ENCODE measurements at places on chromosomes 4 and X.
A peak's percentile ranks its signal among the peaks of the same experiment; 100 is the strongest.

GRCh38 chr4:159051245-159052071 lies 51.4 kb upstream of the RAPGEF2 start:
- DNase-seq = no peak

GRCh38 chr4:130485371-130485770 lies 1389.4 kb downstream of the C4orf33 start:
- no peak for DNase-seq

GRCh38 chrX:38560776-38561125 lies 591 bp upstream of the TSPAN7 start:
- no peak for DNase-seq

- DNase-seq = peak; percentile 89
These were observed 184.4 kb downstream of the TENM3 start for GRCh38 chr4:182427554-182427953.

GRCh38 chr4:25929298-25929686 lies 15.3 kb downstream of the SMIM20 start:
- DNase-seq = no peak

DNA sequence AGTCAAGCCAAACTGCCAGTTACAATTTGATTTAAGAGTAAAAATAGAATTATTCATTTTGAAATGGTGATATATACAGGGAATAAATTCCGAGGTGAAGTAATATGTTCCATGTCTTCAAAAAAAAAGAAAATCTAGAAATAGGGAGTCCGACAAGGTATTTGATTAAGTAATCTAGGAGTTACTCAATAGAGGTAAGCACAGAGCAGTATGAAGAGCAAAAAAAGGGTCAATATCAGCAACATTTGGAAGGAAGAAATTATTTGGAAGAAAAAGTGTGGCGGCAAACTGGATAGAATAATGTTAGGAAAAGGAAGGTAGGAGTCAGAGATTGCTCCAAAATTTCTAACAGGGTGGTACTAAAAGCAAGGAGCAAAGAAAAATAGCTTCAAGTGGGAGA lies 113.7 kb upstream of the BMP3 start:
- no peak for DNase-seq

DNA sequence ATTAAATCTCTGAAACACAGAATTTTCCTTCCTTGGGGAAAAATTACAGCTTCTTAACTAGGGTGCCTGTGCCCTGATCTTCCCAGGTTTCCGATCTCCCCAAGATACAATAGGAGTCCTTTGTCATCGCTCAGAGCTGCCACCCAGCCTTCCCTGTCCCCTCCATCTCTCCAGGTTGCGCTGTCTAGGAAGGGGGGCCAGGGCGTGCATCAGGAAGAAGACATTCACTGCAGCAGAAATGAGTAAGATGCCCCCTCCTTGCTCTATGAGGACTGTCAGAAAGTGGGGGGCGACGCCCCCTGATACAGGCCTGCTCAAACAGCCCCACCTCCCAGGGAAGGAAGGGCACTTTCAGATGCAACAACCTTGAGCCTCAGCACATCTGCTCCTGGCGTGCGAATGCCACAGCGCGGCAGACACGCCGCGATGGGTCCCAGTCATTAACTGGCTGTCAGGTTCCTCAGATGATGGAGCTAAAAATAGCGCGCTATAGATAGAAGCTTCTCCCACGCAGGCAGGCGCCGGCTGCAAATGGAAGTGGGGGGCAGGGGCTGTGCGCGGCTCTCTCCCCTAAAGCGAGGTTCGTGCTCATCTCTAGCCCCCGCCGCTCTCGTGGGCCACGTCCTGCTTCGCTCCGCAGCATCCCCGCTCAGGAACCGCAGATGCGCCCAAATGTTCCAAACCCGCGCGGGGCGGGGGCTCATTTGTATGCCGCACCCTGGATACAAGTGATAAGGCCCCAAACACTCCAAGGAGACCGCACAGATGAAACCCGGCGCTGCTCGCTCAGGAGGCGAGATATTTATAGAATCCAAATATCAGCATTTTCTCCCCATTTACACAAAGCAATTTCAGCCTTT lies 57.6 kb upstream of the LGI2 start:
- DNase-seq = no peak

DNA sequence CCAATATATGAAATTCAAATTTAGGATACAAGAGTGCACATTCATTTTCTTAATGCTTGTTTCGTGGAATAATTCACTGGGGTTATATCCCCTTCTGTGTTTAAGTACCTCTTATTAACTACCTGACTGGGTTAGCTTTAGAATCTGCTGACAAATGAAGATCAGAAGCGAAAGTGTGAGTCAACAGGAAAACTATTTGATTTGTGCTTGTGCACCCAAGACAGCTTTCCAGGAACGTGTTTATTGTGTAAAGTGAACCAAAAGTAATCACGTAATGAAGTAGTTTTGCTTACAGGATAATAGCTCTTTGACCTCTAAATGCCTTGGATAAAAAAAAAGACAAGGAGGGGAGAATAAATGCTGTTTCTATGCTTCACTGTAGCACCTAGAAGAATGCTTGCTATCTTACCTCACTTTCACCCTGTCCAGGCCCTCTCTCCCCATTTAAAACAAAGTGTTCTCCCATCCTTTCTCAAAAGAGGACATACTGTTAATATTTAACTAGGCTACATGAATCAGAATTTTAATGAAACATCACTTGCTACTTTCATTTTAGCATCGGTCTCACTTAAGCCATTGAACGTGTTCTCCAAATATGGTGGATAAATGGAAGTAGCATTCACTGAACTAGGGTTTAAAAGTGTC lies 141.9 kb downstream of the THOC2 start:
- DNase-seq = no peak

DNA sequence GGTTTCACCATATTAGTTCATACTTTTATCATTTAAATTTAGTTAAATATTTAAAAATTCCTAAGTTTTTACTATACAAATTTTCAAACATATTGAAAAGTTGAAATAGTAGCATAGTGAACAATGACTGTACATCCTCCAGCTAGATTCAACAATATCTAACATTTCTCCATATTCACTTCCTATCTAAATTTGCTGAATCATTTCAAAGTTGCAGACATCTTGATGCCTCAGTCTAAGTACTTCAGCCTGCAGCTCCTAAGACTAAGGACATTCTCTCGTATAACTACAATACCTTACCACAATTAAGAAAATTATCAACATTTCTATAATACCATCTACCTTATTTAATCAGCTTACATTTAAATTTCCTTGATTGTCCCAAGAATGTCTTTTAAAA lies 132.7 kb downstream of the TMEM164 start:
- no peak for DNase-seq

DNA sequence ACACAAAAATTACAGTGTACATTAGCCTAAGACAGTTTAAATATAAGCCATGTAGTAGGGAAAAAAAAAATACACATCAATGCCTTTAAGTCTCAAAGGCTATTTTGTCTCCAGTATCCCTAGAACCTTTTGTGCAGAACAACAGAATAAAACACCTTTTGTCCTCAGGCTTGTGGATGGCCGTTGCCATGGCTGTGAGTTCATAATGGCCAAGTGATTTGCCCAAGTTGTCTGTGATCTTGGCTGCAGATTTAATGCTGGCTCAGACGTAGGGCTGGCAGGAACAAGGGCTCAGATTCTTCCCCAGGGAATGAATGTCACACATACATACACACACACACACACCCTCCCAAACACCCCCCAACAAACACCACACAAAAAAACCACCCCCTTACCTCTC lies 25.3 kb downstream of the GPM6B start:
- DNase-seq = no peak

DNA sequence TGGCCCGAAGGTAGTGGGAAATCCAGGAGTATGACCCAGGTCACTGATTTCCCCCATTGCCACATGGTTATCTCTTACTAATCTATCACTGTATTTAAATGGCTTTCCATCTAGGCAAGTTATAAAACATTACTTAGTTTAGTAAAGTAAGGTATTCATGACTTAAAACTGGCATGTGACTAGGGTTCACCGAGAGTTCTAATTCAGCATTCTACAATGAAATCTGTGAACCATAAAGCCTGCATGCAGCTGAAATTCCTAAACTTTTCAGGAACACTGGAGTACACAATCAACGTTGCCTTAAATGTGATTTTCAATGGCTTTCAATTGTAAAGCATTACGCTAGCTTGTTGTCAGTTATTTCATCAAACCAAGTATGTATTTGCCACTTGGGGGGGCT lies 22.7 kb upstream of the PRPS2 start:
- DNase-seq = no peak

- DNase-seq = no peak
These were observed 88.6 kb upstream of the MAML3 start for GRCh38 chr4:140242357-140243277.

DNA sequence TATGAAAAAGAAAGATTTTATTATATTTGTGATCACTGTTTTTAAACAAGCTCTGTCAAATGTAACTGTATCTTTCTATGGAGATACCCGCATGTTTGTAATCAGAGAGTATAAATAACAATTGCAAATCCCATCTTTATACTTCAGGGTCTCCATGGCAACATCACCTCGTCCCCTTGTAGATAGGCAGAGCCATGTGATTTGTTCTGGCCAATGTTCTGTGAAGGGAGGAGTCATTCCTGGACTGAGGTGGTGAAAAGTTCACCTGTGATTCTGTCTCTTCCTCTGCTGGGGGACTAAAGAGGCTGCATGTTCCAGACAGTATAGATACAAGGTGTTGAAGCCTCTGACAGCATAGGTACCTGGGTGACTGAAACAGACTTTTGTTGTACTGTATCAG lies 45.6 kb upstream of the MED14 start:
- DNase-seq = no peak

- no peak for DNase-seq
These were observed 71.9 kb downstream of the RBM47 start for GRCh38 chr4:40557736-40558135.

DNA sequence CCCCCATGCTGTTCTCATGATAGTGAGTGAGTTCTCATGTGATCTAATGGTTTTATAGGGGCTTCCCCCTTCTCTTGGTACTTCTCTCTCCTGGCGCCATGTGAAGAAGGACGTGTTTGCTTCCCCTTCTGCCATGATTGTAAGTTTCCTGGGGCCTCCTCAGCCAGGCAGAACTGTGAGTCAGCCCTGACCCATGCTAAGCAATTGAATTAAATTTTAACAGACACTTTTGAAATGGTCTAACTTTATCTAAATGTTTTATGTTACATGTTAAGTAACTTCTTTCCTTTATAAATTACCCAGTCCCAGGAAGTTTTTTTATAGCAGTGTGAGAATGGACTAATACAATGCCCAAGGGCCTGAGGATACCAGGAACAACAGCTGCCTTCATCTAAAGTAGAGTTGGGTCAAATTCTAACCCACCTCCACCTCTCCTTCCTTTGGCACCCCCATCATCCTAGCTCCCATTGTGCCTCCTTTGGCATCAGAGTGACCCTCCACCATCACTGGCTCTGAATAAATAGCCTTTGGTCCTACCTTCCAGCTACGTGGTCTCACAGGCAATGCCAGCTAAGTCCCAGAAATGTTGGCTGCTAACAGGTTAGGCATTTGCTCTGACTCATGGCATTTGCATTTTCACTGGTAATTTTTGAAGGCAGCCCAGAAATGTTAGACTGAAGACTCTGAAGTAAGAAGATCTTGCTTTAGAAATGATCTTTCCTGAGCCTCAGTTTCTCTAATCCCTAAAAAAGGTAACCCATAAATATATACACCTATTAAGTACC lies 182.1 kb downstream of the MOSPD2 start:
- no peak for DNase-seq

DNA sequence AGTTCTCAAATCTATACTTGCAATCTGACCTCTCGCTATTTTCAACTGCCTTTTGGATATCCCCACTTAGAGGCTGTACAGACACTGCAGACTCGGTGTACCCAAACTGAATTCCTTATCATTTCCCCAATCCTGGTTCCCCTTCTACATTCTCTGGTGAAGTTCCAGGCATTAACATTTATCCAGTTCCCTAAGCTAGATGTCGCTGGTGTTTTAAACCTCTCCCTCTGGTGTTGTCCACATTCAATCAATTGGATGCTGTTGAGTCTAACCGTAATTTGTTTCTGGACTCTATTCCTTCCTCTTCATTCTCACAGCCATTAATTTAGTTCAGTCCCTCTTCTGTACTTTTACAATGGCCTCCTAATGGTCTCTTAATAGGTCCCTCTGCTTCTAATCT lies 7.2 kb upstream of the STK26 start:
- DNase-seq = no peak

- no peak for DNase-seq
These were observed 307.0 kb downstream of the FSTL5 start for GRCh38 chr4:161856711-161857326.

GRCh38 chrX:107673933-107674479 lies 45.7 kb downstream of the PRPS1 start:
- no peak for DNase-seq

GRCh38 chr4:96145601-96146000 lies 305.7 kb downstream of the PDHA2 start:
- no peak for DNase-seq

- no peak for DNase-seq
These were observed 2603.2 kb downstream of the PCDH7 start for GRCh38 chr4:33323393-33323792.

- no peak for DNase-seq
These were observed 24.0 kb upstream of the ANK2 start for GRCh38 chr4:113025416-113025815.

DNA sequence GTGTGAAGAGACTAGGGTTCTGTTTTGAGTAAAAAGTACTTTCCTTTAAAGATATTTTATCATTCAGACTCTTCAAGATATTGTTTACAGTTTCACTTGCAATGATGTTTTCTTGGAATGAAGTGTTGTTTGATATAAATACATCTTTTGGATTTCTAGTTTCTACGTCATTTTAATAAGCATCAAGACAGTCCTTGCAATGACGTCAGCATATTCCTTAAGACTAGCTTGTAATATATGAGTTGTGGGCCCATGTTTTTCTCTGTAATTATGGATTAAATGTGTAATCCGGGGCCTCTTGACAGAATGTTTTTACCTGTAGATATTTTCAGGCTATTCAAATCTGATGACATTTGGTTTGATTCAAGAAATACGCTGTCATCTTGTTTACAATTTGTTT lies 66.1 kb downstream of the RBMX2 start:
- DNase-seq = no peak

DNA sequence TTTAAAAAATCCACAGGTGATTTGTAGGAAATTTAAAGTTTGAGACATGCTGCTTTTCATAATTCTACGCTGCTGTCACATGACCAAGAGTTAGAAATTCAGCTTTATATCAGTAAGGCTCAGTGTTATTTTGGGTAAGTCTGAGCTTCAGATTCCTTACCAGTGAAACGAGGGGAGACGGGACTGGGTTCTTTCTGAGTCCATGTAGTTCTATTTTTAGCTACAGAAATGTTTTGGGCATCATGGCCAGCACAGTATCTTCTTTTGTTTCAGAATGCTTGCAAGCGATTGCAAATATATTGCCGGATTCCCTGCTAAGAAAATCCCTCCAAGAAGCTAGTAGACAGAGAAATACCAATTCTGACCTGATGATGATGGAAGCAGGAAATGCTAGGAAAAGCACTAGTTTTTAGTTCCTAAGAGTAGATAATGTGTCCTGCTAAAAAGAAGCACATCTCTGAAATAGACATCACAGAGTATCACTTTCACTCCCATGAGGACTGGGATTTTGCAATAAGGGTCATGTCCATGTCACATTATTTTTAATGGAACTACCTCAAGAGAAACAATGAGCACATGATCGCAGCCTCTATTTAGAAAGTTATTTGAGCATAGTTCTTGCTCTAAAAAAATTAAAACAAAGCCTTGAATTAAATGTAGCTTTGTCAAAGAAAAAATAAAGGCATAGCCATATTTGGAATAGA lies 10.9 kb downstream of the ATP1B4 start:
- no peak for DNase-seq

All from fibroblast of skin of left biceps (primary cell).